Activated CD8-positive, alpha-beta T cell treated with anti-CD3 and anti-CD28 coated beads for 36 hours (primary cell): ENCODE measurements at places on chromosomes 6 and 20.

DNA sequence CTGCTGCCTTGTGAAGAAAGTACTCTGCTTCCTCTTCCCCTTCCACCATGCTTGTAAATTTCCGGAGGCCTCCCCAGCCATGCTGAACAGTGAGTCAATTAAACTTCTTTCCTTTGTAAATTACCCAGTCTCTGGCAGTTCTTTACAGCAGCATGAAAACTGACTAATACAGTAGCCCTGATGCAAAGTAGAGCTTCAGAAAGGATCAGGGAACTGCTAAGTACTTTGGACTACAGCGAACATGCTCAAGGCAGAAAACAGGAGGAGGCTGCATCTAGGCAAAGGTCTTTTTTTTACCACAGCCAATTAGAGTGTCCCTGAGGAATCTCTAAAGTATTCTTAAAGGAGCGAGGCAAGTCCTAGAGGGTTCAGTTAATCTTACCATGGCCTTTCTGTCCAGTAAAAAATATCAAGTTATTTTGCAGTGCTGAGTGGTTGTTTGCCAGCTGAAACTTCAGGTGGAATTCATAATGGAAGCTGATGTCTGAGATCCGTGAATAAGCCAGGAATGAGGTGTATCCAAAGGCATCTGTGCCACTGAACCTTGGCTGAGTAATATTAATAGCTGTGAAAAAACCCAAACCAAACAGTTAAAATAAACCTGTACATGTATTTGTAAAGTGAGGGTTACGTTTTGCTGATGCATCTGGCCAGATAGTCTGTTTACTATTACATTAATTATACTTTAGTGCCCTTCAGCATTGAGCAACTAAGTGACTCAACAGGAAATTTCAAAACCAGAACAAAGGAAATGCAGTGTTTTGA, 170.4 kb downstream of the PHF3 start:
- no peak for DNase-seq

DNA sequence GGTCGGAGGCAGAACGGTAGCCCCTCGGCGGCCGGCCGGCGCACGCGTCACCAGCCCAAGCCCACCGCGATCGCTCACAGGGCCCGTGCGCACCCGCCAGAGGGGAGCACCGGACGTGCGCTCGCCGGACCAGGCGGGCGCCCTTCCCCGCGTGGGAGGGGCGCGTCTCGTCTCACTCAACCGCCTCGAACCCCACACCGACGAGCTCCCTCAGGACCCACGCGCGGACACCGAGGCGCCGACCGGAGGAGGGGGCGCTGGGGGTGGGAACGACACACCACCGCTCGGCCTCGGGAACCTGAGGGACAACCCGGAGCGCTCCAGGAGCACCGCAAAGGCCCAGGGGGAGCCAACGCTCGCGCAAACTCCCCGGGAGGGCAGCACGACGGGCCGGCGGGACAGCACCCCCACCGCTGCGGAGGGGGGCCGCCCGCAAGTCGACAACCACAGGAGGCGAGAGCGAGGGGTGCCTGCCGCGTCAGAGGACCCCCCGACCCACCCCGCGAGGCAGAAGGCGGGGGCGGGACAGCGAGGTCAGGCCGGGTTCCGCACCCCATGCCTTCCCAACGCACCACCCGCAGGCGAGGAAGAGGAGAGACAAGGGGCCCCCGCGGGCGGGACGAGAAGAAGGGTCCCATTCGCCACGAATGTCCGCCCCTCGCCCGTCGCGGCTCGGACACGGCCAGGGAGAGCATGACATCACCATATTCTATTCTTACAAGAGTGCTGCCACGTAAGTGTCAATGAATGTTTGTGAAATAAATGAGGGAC, 512.7 kb upstream of the ZNF337 start:
- peak; percentile 3 for DNase-seq

- DNase-seq, result no peak
These were observed 380.1 kb upstream of the SULF2 start for GRCh38 chr20:48165401-48165685.

- no peak for DNase-seq
These were observed 91.2 kb upstream of the GLP1R start for GRCh38 chr6:38957426-38957825.

DNA sequence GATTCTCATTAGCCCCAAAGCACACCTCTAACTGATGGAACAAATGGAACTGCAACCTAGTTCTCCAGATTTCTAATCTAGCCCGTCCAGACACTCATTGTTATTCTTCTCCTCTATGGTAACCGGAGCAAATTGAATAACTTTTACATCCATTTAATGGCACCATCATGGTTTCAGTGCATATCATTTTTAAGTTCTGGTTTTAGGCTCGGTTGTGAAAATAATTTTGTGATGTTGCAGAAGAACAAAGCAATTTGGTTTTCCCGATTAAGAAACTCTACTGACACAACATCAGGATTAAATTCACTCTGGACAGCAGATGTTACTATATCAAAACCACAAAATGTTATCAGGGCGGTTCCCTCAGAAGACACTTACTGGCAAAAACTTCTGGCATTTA, 42.5 kb upstream of the HBS1L start:
- DNase-seq, result no peak

- no peak for DNase-seq
These were observed 140.7 kb downstream of the MAP3K7 start for GRCh38 chr6:90446164-90446563.

GRCh38 chr20:38168791-38169589, 3.9 kb upstream of the TGM2 start:
- no peak for DNase-seq

DNA sequence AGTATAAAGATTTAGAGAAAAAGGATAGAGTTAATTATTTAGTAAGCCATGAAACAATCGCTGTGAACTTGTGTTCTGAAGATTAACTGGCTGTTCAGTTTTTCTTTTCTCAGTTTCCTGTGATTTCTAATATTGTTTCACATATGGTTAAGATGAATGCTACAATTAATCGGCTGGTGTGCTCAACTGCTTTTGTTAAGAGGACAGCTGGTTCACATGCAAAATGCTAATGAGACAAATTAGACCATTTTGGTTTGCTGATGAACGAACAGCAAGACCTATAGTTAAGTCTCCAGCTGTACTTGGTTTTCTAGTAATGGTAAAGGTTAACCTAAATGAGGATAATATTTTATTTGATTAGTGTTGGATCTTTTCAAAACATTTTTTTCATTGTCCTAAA, 10.8 kb upstream of the NHSL1 start:
- no peak for DNase-seq

GRCh38 chr20:49750611-49751396, 37.1 kb upstream of the B4GALT5 start:
- DNase-seq, result peak; percentile 47

GRCh38 chr6:150349546-150349945, 19.3 kb upstream of the IYD start:
- no peak for DNase-seq

GRCh38 chr6:14876778-14877613, 368.9 kb upstream of the JARID2 start:
- peak; percentile 54 for DNase-seq

DNA sequence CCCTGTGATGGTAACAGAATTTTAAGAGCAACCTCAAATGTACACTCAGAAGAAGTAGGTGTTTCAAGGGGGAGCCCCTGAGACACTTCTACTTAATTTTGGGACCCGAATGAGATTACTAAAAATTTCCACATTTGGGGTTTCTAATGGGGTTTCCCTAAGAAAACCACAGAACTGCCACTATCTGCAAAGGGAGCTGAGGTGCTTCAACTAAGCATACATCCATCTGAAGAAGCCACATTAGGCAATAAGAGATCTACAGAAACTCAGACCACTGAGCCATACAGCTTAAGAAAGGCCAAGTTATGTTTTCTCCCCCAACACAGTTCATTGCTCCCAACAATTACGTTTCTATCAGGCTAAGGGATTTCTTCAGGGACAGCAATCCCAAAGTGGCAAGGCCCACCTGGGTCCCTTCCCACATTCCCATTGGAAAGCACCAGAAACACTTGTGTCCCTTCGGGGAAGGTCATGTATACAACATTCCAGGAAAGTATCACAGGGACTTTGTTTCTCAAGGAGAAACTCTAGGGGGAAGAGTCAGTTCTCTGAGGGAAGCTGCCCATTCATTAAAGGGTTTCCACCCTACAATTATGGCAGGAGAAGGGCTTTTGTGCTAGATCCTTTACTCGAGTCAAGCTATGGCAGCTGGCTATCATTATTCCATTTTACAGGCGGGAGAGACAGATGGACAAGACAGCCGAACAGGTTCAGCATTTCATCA, 5.0 kb downstream of the BCL2L1 start:
- peak; percentile 58 for DNase-seq

- no peak for DNase-seq
These were observed 47.3 kb downstream of the IYD start for GRCh38 chr6:150416128-150416527.

DNA sequence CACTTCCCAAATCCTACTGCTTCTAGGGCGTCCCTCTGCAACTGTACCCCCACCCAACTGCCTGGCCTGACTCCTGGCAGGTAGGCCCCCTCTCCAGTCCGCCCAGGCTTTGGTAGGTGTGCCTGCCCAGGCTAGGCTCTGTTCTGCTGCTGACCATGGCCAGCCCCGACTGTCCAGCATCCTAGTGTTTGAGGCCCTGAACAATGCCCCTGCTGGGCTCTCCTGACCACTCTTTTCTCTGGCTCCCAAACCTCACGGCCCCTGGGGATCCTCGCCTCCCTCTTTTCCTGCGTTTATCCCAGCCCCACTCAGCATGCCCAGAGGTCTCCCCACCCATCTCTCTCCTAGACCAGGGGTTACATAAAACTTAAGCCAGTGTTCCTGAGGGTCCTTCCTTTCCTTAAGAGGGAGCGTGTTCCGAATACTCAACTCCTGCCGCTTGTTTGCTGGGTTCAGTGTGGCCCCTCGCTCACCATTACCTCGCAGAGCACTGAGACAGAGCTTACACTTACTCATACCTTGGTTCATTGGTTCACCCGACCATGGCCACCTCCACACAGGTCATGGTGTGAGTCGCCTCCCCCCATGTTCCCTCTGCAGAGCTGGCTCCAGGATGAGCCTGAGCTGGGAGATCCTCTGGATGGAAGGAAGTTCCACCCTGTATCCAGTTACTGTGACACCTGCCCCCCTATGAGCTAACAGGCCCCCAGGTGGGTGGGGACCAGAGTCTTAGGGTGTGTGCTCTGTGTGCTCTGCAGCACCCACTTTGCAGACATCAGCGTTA, 21.0 kb upstream of the MYT1 start:
- no peak for DNase-seq

GRCh38 chr6:35497571-35498421, 917 bp upstream of the TEAD3 start:
- DNase-seq, result peak; percentile 68

- DNase-seq, result peak; percentile 70
These were observed 1.3 kb downstream of the KPNA5 start for GRCh38 chr6:116682334-116682712.

DNA sequence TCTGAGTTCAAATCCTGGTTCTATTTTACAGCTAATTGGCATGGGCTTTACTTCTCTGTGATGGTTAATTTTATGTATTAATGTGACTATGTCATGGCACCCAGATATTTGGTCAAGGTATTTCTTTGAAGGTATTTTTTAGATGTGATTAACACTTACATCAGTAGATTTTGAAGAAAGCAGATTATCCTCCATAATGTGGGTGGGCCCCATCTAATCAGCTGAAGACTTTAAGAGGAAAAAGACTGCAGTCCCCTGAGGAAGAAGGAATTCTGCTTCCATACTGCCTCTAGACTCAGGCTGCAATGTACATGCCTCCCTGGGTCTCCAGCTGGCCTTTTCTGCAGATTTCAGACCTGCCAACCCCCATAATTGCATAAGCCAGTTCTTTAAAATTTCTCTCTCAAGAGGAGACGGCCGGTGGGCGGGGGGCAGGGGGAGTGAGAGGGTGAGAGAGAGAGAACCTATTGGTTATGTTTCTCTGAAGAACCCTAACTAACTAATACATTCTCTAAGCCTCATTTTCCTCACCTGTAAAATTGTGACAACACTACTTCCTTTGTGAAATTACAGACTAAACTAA, 338.2 kb upstream of the PRDM1 start:
- no peak for DNase-seq

- DNase-seq, result no peak
These were observed 92.7 kb downstream of the PREX1 start for GRCh38 chr20:48735112-48735511.

DNA sequence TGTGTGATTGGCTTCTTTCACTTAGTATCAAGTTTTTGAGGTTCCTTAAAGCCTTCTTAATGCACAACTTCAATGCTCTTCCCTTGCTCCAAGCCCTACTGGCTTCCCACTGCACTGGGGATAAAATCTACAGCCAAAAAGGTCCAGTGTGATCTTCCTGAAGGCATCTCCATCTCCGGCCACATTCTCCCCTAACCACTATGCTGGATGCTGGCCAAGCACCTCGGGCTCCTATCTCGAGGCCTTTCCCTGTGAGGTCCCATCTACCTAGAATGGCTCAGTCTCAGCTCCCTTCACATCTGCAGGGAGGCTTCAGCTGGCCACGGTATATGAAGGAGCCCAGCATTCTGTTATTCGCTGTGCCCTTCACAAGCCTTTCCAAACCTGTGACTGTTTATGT, 48.1 kb downstream of the CNKSR3 start:
- DNase-seq, result no peak

GRCh38 chr6:39758905-39759605, 33.1 kb upstream of the DAAM2 start:
- DNase-seq, result no peak
